ENCODE measurements at places on chromosomes 7 and 10.

DNA sequence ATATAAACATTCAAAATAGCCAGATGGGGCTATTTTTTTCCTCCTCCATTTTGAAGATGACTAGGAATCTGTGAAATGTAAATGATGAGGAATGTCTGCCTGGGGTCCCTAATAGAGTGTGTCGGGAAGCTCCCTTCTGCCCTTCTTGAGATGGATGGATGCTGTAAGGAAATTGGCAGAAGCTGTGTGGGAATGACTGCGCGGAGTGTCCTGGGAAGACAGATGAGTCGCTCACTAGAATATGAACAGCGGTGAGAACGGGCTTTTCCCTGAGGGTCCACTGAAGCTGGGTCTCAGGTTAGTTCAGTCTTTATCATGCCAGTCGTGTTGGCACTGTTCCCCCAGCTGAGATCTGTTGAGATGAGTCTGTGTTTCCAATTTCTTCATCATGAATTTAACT is 75.1 kb upstream of the PLPP4 start:
- no peak for DNase-seq

- no peak for DNase-seq
These were observed 19.2 kb upstream of the SEC61G start for GRCh38 chr7:54778166-54778565.

DNA sequence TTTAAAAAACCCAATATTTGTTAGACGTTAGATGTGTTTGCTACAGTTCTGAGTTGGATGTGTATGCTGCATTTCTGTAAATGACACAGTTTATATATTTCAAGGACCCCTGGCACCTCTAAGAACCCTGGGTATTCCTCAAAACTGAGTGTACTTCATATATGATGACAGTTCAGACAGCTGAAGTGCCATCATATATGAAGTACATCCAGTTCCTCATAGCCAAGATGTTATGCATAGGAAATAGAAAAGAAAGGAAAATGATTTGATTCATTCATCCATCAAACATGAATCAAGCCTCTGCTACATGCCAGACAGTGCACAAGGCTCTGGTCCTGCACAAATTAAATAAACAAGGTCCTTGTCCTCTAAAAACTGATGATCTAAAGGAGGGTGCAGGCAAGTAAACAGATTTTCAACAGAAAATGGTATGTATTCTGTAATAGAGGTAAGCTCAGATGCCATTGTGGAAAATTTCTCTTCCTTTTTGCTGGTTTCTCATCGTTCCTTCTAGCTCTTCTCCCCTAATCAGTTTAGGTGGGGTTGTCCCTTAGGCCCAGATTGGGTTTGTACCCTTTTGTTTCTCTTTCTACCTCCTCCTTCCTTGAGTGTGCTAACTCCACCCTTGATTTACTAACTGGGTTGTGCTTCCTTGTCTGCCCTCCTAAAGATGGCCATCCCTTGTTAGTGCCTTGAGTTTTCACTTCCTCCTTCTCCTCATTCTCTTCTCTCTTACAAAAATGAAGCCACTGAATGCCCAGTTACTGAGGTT is 25.3 kb upstream of the SMIM30 start:
- DNase-seq, result no peak

- no peak for DNase-seq
These were observed 10.1 kb downstream of the THNSL1 start for GRCh38 chr10:25026463-25026862.

Measured in stimulated activated CD8-positive, alpha-beta memory T cell treated with anti-CD3 and anti-CD28 coated beads, Interleukin-4, amount 100 ng/mL, for 4 hours (primary cell).